ENCODE measurements at places on chromosomes 1 and 21.

- DNase-seq: no peak
Observed at GRCh38 chr1:205538235-205538840, 33.9 kb downstream of the CDK18 start.

DNA sequence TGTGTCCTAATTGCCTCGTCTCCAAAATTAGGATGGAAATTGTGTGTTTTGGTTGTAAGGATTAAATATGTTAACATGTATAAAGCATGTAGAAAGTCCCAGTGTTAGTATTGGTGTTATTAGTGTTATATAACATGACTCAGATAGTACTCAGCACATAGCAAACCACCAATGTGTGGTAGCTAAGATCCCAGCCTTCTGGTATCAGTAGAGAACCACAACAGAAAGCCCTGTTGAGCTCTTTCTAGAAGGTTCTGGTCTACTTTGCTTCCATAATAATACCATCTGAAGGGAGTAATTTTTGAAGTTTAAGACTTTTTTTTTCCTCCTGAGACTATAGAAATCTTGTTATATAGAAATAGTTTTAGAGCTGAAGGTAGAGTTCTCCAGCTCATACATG, 259.3 kb upstream of the SGIP1 start:
- DNase-seq: no peak

DNA sequence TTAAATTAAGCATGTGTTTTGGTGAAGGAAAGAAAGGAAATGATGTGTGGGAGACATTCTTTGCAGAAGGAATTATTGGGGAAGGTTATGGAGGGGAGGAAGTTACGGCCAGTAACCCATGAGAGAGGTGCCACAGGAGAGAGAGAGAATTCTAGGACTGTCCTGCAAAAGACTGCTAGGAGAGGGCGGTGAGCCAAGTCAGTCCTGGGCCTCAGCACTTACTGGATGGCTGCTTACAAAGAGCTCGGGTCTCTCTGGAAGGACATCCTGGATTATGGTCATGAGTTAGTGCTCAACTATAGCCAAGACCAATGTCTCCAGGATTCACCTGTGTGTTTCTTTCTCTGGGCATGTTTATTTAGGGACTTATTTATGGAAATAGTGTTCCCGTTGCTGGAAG, 74.4 kb upstream of the HSD17B7 start:
- no peak for DNase-seq

- no peak for DNase-seq
Observed at GRCh38 chr1:42290130-42290529, 44.9 kb downstream of the FOXJ3 start.

DNA sequence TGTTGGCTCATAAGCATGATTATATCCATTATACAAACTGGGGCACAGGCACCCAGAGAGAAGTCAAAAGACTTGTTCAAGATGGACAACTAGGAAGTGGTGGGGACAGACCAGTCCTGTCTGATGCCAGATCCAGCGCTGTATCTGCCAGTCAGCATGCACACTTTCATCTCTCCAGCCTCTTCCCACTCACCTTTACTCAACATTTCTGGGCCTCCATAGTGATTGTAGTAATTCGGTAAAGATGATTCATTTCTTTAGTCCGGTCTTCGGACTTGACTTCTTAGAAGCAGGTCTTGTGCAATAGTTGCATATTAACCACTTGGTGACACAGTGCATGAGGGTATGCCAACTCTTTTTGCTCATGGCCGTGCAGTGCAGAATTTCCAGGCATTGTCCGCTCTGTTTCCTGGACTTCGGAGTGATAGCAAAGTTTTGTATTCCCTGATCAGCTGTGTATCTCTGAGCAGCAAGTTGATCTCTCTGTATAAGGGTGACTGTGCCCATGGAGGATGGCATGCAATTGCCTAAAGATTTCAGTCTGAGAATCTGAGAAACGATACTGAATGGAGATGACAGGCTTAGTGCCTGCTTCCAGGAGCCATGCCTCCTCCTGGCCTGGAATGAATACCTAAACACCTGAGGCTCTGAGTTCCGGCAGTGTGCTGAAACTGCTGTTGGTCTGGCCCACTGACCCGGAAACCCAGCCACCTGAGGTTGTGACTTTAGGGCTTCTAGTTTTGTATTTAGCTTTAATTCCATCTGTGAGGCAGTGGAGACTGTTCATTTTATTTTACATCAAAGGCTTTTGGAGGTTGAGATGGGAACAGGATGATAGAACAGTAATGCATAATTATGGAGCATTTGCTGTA, 39.0 kb downstream of the GALNT2 start:
- no peak for DNase-seq

DNA sequence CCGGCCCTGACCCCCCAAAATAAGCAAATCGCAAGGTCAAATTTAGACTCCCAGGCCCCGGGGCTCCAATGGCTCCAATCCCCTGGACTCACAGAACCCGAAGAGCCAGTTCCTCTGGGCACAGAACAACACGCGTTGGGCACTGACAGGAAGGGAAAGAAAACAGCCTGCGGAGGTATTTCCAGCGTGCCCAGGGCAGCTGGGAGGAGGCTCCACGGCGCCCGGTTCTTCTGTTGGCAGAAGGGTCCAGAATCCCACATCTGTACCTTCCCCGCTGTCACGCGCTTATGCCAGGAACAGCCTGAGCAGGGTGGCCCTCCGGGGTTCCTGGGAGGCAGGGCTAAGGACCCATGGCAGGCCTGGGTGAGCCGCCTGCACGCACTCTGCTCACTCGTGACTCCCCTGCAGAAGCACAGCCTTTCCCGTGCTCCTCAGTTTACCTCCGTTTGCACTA, 85.5 kb downstream of the RIPK4 start:
- no peak for DNase-seq

DNA sequence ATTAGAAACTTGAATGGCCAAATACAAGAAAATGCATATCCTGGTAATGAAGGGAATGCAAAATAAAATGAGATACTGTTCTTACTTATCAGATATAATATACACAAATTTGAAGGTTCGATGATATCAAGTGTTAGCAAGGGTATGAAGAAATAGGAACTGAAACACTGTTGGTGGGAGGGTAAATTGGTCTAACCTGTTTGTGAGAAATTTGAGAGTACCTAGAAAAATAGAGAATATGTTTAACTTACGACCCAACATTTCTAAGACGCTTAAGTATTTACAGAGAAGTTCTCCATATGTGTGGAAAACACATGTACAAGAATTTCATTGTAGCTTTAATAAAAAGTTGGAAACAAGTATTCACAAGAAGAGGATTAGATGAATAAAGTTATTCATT, 25.9 kb downstream of the ATG4C start:
- DNase-seq: no peak

DNA sequence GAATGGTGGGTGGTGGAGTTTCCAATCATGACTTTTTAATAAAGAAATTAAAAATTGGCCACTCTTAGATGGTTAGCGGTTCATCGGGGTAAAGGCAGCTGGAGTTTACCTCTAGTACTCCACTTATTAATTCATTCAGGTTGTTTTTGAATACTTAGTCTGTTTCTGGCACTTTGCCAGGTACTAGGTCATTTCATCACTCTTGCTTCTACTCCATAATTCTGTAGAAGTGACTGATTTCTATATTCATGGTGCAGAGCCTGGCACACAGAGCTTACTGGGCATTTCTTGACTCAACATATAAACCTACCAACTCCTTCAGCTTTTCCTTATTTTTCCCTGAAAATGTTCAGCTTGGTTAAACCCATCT, 31.5 kb downstream of the FOXD2 start:
- DNase-seq: no peak

GRCh38 chr1:99647490-99647889, 1.6 kb downstream of the PALMD start:
- no peak for DNase-seq

GRCh38 chr1:40064797-40065499, 24.4 kb downstream of the CAP1 start:
- DNase-seq: no peak

GRCh38 chr1:156690675-156691036, 13.4 kb upstream of the NES start:
- no peak for DNase-seq

DNA sequence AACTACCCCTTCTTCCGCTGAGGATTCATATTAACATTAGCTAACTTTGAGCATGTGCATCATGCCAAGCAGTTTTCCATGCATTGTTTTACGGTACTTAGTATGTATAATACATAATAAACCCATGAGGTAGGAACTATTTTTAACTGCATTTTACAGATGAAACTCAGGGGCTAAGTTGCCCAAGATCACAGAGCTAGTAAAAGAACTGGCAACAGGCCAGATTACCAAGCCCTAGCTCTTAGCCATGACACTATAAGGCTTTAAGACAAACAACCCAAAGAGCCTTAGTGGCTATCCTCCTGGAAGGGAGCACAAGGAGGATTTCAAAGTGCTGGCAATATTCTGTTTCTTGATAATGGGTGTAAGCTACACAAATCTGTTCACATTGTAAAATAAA, 6.1 kb downstream of the AK2 start:
- no peak for DNase-seq

DNA sequence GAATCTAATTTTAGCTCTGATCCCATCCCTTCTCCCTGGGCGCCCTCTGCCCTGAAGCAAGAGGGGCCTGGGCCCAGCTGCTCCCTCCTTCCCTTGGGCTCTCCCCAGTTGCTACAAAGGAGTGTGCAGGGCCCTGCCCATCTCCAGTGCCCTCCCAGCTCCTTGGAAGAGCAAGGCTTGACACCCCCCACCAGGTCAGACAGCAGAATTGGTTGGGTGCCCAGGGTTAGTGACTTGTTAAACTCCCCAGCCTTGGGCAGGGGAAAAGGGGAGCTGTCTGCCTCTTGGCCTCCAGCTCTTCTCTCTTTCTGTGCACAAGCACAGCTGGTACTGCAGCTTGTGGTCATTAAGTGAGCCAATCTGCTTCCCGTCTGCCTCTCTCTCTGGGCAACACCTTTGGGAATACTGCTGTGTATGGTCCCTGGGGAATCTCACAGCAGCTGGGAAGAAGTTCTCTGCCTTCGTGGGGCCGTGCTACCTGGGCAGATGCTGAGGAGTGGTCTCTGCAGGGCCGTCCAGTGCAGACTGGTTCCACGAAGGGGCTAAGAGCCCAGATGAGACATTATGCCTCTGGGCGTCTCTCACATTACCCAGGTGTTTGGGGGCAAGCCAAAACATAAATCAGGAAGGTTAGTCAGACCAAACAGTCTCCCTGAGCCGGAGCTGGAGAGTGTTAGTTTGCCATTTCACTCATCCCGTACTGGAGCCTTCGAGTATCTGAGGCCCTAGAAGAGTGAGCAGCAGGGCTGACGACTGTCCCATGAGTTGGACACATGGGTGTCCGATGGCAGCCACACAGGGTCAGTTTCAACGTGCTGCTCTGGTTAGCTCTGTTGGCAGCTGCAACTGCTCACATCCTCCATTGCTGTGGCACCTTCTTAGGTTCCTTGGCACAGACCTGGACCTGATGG, 37.3 kb downstream of the TMEM53 start:
- no peak for DNase-seq

DNA sequence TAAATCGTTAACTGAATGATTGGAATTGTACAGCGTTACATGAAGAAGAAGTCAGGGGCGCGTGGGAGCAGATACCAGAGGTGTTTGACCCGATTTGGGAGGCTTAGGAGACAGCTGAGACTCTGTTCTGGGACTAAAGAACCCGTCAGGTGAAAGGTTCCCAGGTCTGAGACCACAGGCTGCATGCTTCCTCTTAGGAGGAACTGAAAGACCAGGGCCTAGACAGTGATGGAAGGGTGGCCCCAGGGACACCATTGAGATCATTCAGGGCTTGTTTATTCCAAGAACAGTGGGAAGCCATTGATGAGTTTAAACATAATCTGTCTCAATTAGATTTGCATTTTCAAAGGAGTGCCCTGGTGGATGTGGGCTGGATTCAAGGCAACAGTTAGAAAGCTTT, 904 bp downstream of the KLF17 start:
- no peak for DNase-seq

DNA sequence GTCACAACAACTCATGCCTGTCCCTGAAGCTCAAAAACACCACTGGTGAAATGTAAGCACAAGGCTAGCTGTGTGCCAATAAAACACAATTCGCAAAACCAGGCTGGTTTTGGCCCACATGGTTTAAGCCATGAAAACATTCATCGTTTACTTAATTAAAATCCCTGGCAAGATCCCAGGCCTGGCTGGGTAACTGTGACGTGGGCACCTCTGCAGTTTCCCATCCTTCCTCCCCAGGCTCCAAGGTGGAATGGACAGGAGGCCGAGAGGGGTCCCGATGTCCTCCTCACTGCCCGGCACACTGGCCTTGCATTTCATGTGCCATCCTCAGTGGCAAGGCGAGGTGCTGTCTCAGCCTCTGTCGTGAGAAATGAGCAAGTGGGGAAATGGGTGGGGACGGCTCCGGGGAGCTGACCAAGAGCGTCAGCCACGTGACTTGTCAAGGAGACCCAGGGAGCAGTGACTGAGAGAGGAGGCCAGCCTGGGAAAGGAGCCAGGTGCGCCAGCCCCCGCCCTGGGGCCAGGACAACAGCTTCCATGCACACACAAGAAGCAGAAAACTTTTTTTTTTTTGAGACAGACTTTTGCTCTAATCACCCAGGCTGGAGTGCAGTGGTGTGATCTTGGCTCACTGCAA, 153.1 kb upstream of the RAB4A start:
- no peak for DNase-seq

DNA sequence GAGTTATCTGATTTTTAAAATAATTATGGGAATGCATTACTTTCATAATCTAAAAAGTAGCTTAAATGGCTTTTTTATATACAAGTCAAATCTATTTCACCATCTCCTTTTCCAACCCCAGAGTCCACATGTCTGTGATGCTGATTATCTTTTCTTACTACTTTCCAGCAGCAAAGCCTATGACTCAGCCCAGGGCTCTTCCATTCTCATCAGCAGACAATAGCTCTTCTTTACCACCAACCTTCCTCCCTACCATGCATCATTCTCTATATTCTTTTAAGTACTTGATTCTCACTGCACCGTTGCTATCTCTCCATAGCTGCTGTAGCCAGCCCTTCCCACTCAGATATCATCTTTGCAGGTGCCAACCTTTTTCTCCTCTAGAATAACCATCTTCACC, 61.3 kb downstream of the OVGP1 start:
- DNase-seq: no peak

- no peak for DNase-seq
Observed at GRCh38 chr1:205472737-205473441, 17.0 kb upstream of the BLACAT1 start.

DNA sequence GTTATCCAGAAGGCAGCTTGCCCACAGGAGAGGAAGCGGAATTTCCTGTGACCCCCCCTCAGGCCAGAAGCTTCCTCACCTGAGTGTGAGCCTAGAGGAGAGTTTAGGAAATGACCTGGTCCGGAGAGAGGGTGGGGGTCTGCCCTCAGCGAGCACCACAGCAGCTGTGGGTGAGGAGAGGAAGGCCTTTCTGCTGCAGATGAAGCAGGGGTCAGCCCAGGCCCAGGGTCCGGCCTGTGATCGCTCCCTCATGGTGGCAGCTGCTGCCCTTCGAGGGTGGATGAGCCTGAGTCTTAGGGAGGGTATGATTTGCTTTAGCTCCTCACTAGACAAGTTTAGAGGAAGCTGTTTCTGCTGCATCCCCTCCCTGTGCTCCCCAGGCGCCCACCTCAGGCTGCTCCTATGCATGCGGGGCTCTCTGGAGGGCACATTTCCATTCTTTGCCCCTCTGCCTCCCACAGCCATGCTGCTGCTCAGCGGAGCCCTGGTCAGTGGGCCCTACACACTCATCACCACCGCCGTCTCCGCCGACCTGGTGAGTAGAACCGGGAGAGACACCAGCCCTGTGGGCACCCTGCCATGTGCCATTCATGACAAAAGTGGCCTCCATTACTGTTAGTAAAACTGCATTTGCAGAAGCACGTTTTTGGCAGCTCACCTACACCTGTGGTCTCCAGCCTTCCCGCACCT, 53.0 kb downstream of the SLC37A1 start:
- DNase-seq: no peak

- no peak for DNase-seq
Observed at GRCh38 chr21:15011967-15012366, 52.8 kb downstream of the NRIP1 start.

All from activated T-cell treated with anti-CD3 and anti-CD28 coated beads for 24 hours (primary cell).